EH (cell line): ENCODE measurements at places on chromosomes 4 and X.

DNA sequence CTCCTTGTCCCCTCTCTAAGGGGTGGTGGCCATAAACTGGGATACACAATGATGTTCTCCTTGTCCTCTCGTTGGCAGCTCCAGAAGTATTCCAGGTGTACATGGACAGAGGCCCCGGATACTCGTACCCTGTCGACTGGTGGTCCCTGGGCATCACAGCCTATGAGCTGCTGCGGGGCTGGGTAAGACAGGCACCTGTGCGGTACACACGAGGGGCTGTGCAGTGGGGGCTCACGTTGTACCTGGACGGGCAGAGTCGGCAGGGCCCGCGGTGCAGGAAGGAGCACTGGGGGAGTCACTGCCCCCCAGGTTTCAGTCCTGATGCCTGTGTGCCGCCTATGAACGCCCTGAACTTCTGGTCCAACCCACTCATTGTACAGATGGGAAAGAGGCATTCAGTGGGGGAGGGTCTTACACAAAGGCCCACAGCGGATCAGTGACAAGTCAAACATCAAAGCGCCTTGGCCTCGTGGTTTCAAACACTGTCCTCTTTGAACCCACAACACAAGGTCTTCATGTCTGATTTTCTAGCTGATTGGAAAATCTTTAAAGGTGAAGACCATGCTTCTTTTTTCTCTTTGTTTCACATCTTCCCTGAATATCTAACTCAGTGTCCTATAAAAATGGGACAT is 261.6 kb downstream of the EVC2 start:
- no peak for DNase-seq

GRCh38 chr4:138596896-138597295 is 354.7 kb upstream of the SLC7A11 start:
- no peak for DNase-seq

DNA sequence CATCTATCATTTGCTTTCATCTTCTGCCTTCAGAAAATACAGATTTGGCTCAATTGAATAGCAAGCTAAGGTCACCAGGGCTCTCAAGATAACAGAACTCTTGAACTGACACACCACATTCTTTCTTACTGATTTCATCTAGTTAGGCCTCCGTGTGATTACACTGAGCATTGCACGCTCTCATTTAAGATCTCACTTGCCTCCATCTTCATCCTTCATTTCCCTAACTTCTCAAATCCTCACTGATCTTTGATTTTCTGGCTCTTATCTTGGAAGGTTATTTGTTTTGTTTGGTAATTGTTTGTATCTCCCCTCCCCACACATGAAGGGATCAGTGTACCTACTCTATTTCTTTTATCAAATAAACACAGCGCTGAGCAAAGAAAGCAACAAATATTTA is 47.7 kb downstream of the MANBA start:
- peak; percentile 70 for DNase-seq

GRCh38 chr4:163622379-163623035 is 128.0 kb downstream of the TMA16 start:
- DNase-seq = no peak

DNA sequence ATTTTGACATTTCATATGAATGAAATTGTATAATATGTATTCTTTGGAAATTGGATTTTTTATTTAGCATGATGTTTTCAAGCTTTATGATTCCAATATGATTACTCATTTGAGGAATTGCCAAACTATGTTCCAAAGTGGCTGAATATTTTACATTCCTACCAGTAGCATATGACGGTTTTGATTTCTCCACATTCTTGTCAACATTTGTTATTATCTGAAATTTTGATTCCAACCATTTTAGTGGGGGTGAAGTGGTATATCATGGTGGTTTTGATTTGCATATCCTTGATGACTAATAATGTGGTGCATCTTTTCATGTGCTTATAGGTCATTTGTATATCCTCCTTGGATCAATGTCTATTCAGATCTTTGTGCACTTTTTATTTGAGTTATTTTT is 2.6 kb upstream of the BEX1 start:
- peak; percentile 49 for DNase-seq

GRCh38 chr4:78292341-78292740 is 235.2 kb downstream of the FRAS1 start:
- DNase-seq = no peak

- no peak for DNase-seq
Observed at GRCh38 chr4:78656968-78657445, 105.4 kb downstream of the ANXA3 start.

- DNase-seq = peak; percentile 92
Observed at GRCh38 chrX:22950269-22951266, 49.2 kb upstream of the DDX53 start.

DNA sequence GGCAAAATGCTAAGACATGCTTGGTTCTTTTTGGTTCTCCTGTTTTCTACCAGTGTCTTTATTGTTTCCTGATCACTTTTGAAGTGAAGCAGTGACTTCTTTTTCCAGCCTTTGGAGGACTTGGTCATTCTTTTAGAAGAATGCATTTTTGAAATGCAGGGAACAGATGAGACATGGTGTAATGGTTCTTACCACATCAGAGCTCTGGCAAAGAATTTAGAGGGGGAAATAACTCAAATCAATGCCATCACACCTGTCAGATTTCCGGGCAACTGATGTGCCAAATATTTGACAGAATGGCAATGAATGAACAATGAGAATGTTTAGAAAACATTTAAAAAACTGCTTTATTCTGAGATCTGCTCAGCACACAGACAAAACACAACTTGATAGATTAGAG is 519.6 kb downstream of the IQCM start:
- DNase-seq = no peak

GRCh38 chr4:47154816-47155370 is 123.5 kb downstream of the GABRB1 start:
- no peak for DNase-seq

DNA sequence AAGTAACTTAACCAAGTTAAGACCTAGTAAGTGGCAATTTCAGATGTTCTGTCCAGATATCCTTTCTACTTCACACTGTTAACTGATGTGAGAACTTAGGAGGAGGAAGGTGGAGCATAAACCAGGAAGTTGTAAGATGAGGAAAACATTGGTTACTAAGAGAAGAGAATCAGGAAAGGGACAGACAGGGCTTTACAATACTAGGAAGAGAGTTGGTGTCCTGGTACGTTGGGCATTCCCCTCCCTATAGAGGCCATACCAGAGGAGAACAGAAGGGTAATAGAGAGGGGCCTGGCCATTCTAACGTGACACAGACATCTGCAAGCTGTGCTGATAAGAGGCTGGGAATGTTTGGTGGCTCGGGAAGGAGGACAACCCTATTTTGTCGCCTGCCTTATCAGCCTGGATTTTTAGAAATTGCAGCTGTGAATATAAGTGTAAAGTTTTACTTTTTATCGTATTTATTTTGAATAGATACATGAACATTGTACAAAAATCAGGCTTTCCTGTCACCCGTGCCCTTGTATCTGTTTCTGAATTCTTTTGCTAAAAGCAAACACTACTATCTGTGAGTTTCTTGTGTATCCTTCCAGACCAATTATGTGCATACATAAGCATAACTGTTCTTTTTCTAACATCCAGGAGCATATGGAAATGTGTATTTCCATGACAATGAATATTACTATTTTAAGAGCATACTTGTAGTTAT is 53.5 kb upstream of the HPRT1 start:
- no peak for DNase-seq

DNA sequence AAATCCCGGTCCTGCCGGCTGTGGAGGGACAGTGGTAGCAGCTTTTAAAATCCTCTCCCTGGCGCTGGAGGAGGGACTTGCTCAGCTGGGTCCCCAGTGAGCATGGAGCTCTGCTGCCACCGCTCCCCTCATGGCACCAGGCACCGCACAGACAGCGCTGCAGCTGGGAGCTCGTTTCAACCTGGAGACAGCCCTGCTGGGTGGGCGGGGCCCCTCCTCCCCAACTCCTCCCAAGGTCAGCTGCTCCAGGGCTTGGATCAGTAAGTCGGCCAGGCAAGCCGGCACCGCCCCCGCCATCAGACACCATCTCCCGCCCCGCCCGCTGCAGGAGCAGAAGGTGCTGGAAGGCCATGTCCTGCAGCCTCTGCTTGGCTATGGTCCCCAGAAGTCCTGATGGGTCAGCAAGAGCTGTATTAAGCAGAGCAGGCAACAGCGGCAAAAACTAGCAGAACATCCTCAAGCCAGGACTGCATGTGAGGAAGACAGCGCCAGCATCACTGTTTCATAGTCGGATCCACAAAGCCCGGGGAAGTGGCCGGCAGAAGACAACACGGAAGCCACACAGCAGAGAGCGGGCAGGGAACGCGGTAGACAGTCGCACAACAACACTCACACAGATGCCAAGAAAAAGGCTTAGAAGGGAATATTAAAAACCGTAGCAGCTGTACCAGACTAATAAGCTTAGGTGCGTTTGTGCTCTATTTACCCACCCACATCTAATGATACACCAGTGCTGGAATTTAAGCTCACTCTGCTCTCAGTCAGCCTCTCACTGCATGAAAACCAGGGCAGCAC is 16.2 kb downstream of the ZFYVE28 start:
- DNase-seq = peak; percentile 43

DNA sequence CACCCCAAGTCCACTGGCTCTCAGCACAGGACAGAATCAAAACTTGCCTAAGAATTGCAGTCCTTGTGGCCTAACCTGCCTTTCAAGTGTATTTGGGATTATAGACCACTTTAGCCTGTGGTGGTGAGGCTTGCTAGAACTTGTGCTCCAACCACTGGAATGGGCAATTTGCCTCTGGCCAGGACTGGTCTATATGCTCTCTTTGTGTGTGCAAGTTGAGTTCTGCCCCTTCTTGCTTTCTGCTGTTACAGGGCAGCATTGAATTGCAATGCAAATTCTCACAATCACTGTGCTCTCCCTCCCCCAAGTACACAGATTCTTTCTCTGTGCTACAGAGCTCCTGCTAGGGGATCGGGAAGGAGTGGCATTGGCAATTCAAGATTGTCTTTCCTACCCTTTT is 233.6 kb upstream of the DIPK2B start:
- no peak for DNase-seq

- DNase-seq = peak; percentile 2
Observed at GRCh38 chrX:150150076-150150779, 211.9 kb upstream of the EOLA2 start.

GRCh38 chrX:101357166-101357795 is 8.7 kb upstream of the TIMM8A start:
- peak; percentile 3 for DNase-seq

DNA sequence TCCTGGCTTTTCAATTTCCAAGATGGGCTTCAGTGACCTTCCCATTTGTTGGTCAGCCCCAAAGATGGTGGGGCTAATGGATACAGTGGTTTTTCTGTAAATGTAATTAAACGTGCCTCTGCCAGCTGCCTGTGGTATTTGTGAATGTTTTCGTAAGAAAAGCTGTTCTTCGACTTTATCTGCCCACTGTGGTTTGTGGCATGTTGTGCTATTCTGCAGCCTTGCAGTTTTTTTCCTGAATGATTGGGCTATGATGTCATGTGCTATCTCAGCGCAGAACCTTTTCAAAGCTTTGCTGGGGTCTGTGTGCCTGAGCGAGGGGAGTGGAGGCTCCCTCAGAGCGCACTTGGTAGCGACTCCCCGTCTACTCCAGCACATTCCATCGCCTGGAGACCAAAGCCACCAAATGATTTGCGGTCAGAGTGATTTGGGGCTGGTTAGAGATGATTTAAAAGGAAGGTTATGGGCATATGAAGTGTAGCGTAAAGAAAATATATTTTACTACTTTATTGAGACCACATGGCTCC is 137.5 kb downstream of the PALLD start:
- DNase-seq = peak; percentile 99
